Activated T-helper 9 cell treated with anti-CD3 and anti-CD28 coated beads, Interleukin-2, amount 50 U/mL, for 16 hours (primary cell): ENCODE measurements at places on chromosomes 2 and 18.

DNA sequence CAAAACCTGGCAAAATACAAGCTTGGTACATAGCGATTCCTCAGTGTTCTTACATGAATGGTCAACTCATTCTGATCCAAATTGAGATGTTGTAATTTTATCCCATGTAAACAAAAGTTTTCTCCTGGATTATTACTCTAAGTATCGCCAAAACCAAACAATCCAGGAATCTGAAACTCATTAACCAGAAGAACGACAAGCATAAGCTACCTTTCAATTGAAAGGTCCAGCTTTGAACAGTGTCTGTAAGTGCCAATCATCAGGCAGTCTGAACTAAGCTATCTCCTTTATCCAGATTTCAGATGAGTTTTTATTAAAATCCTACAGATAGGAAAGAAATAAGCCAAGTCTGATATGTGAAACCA lies 2.4 kb downstream of the MEX3C start:
- DNase-seq = no peak

DNA sequence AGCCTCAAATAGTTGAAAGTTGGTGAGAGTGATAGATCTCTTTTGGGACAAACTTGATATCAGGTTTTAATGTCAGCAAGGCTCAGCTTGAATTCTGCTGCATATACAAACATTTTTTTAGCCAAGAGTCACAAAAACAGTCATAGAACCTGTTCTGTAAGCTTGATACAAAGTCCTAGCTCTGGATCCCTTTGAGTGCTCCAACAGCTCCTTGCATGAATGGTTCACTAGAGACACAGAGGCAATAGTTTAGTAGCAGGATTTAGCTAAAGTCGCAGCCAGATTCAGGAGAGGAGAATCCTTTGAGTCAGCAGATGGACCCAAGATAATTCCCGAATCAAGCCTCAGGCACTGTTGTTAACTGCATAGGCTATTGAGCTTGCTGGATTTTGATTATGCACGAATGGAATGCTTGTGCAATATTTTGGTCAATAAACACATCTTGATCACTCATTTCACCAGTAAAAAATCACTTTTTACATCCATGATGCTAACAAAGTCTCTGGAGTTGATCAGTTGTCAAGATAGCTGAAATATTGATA lies 148.6 kb downstream of the KLHL14 start:
- DNase-seq = no peak

DNA sequence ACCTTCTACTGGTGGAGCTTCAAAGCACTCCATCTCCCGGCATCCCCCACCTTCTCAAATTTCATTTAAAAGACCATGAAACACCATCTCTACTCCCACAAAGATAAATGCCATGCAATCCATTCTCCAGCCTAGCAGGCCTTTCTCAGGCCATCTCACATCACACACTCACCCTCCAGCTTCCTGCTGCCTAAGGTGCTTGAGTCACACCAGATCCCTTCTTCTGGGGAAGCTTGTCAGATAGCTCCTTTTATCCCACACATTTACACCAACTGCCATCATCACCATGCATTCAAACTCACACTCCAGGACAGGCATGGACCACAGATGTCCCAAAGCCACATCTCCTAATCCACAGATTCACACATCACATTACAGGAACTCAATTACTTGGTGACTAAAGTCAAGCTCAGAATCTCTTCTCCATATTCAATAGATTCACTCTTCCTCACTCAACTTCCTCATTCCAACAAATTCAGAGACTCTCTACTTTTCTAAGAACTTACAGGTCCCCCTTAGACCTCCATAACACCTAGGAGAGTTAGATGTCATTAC lies 292.5 kb downstream of the TNS1 start:
- no peak for DNase-seq

GRCh38 chr2:127414638-127415592 lies 3.3 kb upstream of the PROC start:
- DNase-seq = no peak

- no peak for DNase-seq
These were observed 18.5 kb downstream of the GPR35 start for GRCh38 chr2:240643811-240644150.
